ENCODE measurements at places on chromosomes 12 and 14.

DNA sequence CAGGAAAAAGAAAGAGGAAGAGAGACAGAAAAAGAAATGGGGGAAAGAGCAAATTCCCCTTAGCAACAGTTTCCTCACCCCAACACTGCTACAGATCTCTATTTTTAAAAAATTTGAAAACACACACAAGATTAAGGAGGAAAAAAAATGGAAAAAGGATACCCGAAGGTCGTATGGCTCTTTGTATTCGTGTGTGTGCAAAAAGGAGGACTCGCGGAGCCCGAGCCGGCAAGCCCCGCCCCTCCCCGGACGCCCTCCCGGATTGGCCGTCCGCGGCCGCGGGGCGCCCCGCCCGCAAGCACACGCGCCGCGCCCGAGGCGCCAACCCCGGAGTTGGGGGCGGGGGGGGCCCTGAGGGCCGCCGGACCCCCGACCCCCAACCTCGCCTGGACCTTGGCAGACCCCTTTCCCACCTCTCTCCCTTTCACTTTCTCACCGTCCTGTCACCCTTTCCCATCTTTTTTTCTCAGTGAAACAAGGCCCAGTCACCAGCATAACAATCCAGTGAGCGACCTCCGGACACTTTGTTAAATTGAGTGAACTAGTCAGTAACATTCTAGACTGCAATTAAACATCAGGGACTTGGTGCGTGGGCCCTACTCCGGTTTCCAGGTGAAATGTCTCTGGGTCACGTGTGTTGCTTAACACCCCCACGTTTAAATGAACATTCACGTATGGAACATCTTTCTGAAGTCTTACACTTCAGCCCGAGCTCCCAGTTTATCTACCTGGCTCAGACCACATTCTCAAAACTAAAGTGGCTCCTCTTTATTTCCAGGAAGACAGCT, at the start of gene C14orf93:
Gene C14orf93, minus strand, starts transcription at position 205 of the 788 bp plus-strand sequence. CDS start 11,120 bp downstream, outside the sequence.
- peak; percentile 59 for DNase-seq

DNA sequence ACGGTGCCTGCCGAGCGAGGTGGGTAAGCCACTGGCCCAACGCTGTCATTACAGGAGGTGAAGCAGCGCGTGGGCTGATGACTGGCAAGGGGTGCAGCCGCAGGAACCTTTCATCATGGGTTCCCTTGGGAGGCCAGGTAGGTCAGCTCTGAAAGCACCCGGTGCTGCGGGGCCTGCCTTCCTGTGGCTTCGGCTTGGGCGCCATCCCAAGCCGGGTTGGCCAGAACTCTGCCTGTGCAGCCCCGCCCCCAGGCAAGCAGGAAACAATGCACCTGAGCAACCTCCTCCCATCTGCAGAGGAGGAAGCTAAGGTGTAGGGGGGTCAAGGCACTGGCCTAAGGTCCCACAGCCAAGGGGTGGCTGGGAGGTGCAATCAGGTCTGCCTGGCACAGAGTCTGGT, 20.0 kb upstream of the HHIPL1 start:
- DNase-seq = no peak

DNA sequence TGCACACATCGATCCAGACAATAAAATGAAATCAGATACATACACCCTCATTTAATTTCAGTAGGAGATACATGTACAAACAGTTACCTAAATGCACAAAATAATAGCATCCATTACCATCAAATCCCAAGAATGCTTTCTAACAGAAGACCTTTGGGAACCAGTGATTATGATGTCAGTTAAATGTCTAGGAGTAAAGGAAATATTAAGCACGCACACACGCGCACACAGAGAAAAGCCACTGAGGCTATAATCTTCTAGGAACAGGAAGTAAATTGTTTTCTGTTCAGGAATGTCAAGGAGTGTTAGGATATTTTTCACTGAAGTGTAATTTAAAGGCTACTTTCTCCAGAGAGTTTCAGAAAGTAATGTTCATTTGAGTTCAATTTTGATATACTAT, 250.1 kb downstream of the MDGA2 start:
- DNase-seq = no peak

GRCh38 chr12:131105736-131106348, 152.1 kb downstream of the ADGRD1 start:
- DNase-seq = peak; percentile 5
